ENCODE measurements at places on chromosomes 12 and 14. TPM values are rescaled to one million over a fixed set of nuclear protein-coding genes. Genes with fewer than 3 reads are reported as not detected.

Gene PRH2
- not detected for total RNA-seq

Gene ZFP36L1
- 388 TPM for total RNA-seq

Gene ITGA7
- total RNA-seq: 747 TPM

Gene KLRK1
- total RNA-seq: 3.5 TPM

Gene PZP
- 0.29 TPM for total RNA-seq

Gene DAO
- total RNA-seq: not detected

- no peak for DNase-seq
Measured at GRCh38 chr12:133010657-133011297, 24.6 kb downstream of the ZNF26 start.

GRCh38 chr12:57888409-57889157, 42.1 kb upstream of the CTDSP2 start:
- DNase-seq: peak; percentile 80

DNA sequence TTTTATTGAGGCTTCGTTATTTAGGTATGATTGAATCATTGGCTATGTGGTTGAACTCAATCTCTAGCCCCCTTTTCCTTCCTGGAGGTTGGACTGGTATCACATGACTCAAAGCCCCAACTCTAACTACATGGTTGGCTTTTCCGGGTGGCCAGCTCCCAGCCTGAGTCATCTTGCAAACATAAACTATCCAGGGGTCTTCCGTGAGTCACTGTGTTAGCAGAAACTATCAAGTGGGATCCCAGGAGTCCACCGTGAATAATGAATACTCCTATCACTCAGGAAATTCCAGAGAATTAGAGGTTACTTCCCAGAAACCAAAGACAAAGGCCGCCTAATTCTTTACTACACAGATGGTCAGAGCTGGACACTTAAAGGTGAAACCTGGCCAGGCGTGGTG, 19.7 kb upstream of the PLEKHD1 start:
- no peak for DNase-seq

DNA sequence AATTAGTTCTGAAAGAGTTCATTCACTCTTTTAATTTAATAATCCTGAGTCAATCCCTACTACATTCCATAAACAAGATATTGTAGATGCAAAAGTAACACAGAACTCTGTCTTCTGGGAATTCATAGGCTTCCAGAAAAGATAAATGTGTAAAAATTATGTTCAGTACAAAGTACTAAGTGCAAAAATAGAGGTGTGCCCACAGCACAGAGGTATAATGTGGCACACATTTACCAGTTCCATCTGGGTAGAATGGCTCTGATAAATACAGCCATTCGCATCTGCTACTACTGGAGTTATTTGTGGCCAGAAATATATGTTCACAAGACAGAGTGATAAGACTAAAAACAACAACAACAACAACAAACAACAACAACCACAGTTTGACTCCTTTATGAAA, 111.6 kb upstream of the PTPRB start:
- no peak for DNase-seq

- no peak for DNase-seq
Measured at GRCh38 chr12:42420395-42420794, 94.4 kb downstream of the PPHLN1 start.

DNA sequence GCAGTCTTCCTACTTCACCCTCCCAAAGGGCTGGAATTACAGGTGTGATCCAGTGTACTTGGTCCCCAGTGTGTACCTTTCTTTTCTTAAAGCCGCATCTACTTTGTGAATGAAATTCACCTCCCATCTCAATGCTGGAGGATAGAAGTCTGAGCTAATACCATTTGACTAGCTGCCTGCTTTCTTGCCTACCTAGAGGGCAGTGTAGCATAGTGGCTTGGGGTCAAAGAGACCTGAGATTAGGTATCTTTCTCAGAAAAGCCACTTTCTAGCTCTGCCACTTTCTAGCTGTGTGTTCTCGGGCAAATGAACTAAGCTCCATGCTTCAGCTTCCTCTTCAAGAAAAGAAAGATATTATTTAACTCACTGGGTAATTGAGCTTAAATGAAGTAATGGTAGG, 16.9 kb downstream of the SMOC1 start:
- no peak for DNase-seq

DNA sequence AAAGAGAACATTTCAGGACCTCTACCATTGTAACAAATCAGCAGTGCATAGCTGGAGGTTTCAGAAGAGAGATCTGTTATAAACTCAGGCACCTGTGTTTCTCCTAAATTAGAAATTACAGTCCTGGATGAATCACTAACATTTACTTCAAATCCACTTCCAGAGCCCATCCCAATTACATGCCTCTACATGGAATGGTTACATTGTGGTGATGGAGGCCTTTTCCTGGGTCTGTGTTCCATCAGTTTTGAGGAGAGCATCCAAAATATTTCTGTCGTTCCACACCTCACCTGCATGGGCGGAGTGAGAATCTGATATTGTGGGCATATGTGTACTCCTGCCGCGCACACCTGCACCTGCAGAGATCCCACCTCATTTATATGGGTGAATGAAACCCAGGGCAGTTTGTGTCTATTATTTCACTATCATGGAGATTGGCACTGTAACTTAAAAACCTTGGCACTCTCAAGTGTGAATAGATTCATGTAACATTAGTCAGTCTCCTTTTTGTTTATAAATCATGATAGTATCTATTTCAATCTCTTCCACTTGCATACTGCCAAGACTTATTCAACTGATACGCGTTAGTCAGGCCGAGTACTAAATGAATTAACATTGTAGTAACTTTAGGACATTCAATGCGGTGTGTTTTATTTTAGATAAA, 215.1 kb upstream of the FAR2 start:
- DNase-seq: no peak

GRCh38 chr12:132886529-132887477, 602 bp downstream of the CHFR start:
- peak; percentile 56 for DNase-seq

DNA sequence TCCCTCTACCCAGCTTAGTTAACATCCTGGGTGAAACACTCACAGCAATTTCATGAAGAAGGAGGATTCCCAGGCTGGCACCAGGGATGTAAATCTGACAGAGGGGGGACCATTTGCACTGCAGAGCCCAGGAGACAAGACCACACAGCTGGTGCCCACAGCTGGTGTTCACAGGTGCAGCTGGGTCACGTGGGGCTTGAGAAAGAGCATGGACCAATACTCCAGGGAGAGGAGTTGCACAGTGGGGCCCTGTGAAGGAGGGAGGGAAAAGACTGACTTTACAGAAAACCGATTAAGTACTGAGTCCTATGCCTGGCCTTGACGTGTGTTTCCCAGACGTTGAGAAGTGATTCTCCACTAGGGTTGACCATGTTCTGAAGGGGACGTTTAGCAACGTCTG, 1316.7 kb upstream of the TMEM132C start:
- no peak for DNase-seq

DNA sequence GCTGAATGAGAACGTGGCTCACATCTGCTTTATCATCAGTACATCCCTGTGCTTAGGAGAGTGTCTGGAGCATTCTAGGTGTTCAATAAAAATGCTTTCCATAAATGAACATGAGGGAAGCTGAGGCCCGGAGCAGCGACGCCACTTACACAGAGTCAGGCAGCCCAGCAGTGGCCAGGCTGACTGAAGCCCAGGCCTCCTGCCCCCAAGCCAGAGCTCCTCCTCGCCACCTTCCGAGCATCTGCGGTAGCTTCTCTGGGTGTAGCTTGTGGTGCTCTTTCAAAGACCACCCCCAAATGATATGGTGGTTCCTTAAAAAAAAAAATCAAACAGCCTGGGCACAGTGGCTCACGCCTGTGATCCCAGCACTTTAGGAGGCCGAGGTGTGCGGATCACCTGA, 88.8 kb downstream of the FBXL14 start:
- no peak for DNase-seq

GRCh38 chr12:50056639-50056976, 788 bp upstream of the ASIC1 start:
- no peak for DNase-seq

- no peak for DNase-seq
Measured at GRCh38 chr14:67228325-67228984, 12.8 kb upstream of the PALS1 start.

DNA sequence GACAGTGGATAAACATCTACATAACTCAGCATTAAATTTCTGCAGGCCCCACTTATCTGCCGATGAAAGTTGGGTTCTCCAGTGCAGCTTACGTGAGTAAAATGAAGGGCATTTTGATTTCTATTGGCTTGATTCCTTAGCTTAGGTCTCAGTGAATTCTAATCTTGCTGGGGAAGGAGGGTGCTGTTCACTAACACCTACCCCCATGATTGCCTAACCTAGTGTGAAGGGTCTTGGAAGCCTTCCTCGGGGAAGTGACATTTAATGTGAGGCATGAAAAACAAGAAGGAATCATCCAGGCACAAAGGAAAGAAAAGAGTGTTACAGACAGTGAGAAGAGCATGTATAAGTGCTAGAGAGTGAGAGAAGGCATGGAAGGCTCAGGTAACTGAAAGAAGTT, 81.0 kb downstream of the DAAM1 start:
- no peak for DNase-seq

DNA sequence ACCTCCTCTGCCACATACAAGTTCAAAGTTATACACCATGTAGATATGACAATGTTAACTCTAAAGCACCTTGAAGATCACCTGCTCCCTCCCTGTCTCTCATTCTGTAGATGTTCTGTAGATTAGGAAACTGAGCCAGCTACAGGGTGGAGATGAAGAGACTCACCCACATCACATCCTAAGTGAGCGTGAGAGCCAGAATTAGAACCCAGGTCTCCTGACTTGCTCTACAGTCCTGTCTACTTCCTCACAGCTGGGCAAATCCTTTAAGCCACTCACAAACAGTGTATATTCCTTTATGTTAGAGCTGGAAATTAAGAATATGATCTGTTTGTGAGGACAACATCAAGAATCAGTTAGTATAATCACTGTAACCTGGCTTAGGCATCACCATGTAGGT, 1.8 kb downstream of the APPL2 start:
- DNase-seq: no peak

GRCh38 chr12:47534695-47535094, 171.1 kb downstream of the RPAP3 start:
- DNase-seq: no peak

GRCh38 chr14:77601846-77602619, 14.4 kb downstream of the SPTLC2 start:
- DNase-seq: no peak

- DNase-seq: no peak
Measured at GRCh38 chr12:56299308-56299852, 750 bp downstream of the CS start.
